ENCODE measurements at places on chromosomes 2 and 18. TPM values are rescaled to one million over a fixed set of nuclear protein-coding genes. Genes with fewer than 3 reads are reported as not detected.

DNA sequence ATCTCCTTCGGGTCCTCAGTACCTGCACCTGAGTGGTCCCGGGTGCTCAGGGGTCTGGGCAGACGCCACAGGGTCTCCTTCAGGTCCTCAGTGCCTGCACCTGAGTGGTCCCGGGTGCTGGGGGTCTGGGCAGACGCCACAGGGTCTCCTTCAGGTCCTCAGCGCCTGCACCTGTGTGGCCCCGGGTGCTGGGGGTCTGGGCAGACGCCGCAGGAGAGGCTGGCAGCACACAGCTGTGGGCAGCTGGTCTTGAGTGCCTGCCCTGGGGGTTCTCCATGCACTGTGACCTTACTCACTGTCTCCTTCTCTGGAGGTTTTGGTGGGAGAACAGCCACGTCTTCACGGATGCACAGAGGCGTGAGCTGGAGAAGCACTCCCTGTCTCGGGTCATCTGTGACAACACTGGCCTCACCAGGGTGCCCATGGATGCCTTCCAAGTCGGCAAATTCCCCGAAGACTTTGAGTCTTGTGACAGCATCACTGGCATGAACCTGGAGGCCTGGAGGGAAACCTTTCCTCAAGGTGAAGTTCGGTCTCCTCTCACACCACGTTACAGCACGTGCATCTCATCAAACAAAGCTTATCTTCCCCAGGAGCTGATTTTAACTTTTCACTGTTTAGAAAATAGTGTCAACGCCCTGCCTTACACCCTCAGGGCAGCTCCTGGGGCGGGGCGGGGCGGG is 82.6 kb downstream of the TPO start:
- no peak for DNase-seq
- peaks cover 5% of the 10 kb centered on the region for H3K4me1 ChIP-seq
- no peaks in the 10 kb centered on the region for H3K36me3 ChIP-seq
- no peaks in the 10 kb centered on the region for H3K27me3 ChIP-seq
- no peak overlapping the region for H3K27ac ChIP-seq
- no peak overlapping the region for H3K4me3 ChIP-seq

TRIM54 gene
- not detected for total RNA-seq

DNA sequence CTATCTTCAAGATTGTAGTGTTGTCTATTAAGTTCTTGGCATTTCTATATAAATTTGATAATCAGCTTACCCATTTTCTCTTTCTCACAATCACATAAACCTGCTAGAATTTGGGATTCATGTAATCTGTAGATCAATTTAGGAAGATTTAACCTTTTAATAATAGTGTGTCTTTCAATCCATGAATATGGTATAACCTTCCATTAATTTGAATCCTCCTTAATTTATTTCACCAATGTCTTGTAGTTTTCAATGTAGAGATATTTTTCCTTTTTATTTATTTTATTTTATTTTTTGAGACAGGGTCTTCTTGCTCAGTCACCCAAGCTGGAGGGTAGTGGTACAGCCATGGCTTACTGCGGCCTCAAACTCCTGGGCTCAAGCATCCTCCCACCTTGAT is 20.2 kb downstream of the SANBR start:
- no peak overlapping the region for H3K27ac ChIP-seq
- no peak overlapping the region for H3K4me3 ChIP-seq
- no peaks in the 10 kb centered on the region for H3K27me3 ChIP-seq
- peaks cover 5% of the 10 kb centered on the region for H3K36me3 ChIP-seq

DNA sequence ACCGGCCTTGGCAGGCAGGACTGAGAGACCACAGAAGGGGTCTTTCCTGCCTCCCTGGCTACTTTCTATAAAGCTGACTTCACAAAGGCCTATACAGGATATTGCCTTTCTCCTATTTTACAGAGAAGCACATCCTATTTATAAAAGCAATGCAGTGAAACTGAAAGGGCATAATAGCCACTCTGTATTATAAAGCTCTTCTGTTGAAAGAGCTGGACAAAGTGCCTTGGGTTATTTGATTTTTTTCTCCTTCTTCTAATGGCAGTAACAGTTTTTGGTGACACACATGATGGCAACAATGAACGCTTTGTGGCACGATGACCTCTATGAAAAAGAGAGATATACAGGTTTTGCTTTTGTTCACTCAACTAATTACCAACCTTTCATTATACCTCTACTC is 281.1 kb downstream of the ZNF516 start:
- H3K36me3 ChIP-seq: no peaks in the 10 kb centered on the region
- no peak overlapping the region for H3K27ac ChIP-seq
- DNase-seq: no peak
- peaks cover 3% of the 10 kb centered on the region for H3K4me1 ChIP-seq

DNA sequence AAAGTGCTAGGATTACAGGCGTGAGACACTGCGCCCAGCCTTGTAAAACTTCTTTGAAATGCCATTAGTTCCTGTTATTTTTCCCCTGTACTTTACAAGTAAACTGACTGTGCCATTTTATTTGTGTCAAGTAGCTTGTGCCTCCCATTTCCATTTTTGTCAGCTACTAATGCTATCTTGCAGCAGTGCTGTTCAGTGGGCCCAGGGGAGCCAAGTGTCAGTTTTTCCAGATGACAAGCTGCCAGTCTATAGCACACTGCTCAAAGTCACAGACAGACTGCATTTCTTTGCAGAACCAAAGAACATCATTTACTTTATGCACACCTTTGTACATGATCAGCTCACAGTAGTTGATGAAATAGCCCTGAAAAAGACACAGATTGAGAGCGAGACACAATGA is 901.3 kb upstream of the CDH2 start:
- no peaks in the 10 kb centered on the region for H3K36me3 ChIP-seq
- no peak overlapping the region for H3K4me3 ChIP-seq
- no peak for DNase-seq
- H3K27ac ChIP-seq: no peak overlapping the region
- no peaks in the 10 kb centered on the region for H3K27me3 ChIP-seq
- H3K4me1 ChIP-seq: no peaks in the 10 kb centered on the region

DNA sequence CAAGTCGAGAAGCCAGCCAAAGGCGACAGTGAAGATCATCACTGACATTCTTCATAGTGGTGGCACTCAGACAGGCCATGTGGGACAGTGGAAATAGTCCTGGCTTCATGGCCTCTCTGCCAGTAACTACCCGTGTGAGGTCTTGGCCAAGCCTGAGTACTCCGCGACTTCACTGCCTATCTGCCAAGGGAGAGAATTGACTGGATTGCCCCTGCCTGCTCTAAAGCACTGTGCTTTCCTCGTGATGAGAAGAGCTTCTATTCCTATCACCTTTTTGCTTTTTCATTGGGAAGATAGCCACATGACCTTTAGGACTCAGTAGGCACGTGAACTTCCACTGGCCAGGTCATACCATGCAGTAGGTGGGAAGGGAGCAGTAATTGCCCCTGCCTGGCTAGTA is 239.3 kb downstream of the HAUS1 start:
- H3K4me1 ChIP-seq: peaks cover 32% of the 10 kb centered on the region
- peaks cover 7% of the 10 kb centered on the region for H3K27me3 ChIP-seq
- no peaks in the 10 kb centered on the region for H3K36me3 ChIP-seq
